ENCODE measurements at places on chromosomes 13 and 19.
A peak's percentile ranks its signal among the peaks of the same experiment; 100 is the strongest.

DNA sequence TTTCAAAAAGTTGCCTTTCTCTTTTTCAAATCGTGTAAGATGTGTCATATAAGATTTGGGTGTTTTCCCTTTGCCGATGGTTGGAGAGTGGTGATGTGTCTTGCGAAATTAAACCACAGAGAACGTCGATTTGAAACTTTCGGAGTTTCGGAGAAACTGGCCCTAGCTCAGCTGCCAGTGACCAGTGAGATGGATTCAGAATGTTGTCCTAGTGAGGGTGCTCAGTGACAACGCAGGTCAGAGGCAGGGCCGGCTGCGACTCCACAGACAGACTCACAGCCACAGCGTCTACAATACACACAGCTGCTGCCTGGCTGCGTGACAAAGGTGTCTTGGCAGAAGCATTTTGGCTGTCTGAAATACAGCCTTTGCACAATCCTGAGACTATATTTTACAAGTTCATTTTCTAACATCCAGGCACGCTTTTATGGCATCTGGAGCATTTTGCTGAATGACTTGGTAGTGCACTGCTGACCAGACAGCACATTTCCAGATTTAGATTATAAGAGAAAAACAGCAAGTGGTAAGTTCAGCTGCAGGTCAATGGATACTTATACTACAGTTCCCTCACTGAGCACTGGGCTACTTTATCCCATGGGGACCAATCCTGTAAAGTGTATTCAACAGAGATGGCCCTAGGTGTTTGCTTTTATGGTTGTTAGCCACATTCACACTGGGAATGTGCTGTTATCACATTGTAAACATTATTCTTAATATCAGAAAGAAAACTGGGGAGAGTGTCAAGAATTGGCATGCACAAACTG lies 207.5 kb downstream of the KCNRG start:
- DNase-seq: peak; percentile 97

GRCh38 chr19:3251229-3251628 lies 26.8 kb downstream of the CELF5 start:
- no peak for DNase-seq

DNA sequence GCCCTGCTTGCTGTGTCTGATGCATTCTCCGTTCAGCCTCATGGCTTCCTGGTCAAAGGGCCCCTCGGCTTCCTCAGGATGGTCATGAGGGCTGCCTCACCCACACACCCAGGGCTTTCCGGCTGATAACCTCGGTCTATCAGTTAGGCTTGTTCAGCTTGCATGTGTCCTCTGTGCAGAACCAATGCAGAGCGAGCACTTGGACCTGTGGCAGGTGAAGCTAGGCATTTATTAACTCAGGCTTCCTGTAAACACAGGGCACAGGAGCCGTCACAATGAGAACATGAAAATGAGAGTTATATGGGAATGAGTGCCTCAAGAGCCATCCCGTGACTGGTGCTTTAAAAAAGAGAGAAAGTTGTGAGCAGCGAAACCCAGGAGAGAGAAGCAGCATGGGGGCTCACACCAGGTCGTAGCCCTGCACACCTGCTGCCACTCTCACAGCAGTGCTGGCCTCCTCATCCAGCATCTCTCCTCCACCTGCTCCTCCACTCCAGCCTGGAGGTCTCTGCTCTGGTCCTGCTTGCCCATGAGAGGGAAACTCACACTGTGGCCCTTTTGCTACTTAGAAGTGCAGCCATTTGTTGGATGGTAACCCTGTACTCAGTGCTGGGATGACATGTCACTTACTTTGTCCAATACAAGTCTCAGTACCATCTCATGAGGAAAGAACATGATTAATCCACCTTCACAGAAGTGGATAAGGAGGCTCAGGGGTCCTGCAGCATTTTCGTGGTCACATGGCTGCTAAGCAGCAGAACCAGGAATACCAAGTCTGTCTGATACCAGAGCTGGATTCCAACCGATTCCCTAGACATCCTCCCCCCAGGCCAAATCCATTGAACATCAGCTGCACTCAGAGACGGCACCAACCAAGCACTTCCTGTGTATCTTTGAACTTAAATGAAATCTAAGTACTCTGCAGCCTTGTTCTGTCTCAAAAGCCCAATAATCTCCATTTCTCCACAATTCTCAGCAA lies 50.5 kb upstream of the IRS2 start:
- no peak for DNase-seq

GRCh38 chr19:42253245-42254088 lies 1.5 kb downstream of the ERF start:
- peak; percentile 25 for DNase-seq

GRCh38 chr19:16033136-16033530 lies 43.2 kb upstream of the TPM4 start:
- no peak for DNase-seq

- DNase-seq: no peak
These were observed 202.1 kb downstream of the TBC1D4 start for GRCh38 chr13:75279834-75280369.

- DNase-seq: no peak
These were observed 12.9 kb downstream of the PAK4 start for GRCh38 chr19:39138221-39139211.

- DNase-seq: no peak
These were observed 186.4 kb upstream of the KL start for GRCh38 chr13:32829676-32830335.

DNA sequence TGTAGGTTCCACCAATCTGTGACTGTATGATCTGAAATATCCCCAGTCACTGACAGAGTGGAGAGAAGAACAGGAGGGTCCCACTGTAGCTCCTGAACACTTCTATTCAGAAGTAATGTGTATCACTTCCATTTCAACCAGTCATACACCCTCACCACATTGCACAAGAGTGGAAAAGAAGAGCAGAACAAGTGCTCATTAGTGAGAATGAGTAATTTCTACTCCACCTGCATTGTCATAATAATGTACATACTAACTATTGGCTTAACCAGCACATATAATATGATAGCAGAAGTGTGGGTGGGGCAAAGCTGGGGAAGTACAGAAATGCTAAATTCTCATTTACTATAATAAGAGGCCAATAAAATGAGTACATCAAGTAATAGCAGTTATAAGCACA lies 342.7 kb downstream of the LMO7 start:
- DNase-seq: no peak

DNA sequence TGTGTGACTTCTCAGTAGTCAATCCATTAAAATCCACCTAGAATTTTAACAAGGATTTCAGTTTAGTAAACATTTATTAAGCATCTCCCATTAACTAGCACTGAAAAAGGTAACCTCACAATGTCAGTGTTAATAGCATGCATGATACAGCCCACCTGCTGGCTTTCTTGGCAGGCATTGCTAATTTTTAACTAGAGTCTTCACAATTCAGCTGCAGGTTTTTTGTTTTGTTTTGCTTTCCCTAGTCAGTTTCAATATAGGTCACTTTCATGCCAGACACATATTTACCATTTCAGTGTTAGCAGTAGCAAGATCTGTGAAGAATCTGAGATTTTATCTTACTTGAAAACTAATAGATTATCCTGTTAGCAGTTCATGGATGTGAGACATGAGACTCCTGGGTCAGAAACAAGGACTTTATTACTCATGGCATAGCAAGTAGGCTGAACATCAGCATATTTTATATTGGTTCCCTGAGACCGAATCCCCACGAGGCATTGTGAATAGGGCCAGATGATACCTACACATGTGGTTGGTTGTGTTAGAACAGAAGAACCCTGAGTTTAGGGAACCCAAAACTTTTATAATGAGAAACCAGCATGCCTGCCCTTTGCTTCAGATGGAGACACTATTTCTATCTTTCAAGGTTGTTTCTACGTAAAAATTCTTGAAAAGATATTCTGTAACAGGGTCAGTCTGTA lies 198.0 kb upstream of the HTR2A start:
- DNase-seq: no peak

GRCh38 chr13:50198508-50198907 lies 183.3 kb downstream of the KCNRG start:
- peak; percentile 89 for DNase-seq

DNA sequence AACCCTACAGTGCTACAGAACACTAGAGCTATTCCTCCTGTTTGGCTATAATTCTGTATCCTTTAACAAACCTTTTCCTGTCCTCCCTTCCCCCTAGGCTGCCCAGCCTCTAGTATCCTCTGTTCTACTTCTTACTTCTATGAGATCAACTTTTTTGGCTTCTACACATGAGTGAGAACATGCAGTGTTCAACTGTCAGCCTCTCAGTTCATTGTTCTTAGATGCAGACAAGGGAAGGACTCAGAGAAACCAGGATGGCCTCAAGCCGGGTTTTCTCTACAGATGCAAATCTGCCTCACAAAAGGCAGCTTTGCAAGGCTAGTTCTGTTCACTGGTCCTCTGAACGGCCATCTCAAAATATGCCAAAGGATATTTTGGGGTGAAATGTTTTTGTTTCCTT lies 18.4 kb downstream of the AMER2 start:
- DNase-seq: no peak

DNA sequence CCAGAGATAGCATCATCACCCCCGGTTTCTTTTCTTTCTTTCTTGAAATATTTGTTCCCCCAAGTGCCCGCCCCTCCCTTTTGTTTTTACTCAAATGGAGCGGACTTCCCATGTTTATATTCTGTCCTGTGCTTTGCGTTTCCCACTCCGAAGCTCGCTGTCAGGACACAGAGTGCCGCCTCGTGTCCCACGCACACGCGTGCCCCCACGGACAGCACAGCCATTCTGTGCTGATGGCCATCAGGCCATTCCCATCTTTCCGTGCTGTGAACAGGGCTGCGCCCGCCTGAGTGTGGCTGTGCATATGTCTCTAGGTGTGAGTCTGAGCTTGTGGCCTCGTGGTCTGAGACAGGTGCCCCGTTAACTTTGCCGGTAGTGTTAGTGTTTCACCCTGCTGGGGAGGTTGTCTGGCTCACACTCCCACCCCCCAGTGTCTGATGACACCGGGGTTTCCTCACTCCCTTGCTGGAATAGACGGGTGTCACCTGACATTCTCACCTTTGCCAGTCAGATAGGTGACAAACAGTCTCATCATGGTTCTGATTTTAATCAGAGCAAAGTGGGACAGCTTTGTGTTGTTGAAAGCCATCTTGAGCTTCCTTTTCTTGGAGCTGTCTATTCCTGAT lies 6.9 kb downstream of the PAK4 start:
- DNase-seq: no peak

DNA sequence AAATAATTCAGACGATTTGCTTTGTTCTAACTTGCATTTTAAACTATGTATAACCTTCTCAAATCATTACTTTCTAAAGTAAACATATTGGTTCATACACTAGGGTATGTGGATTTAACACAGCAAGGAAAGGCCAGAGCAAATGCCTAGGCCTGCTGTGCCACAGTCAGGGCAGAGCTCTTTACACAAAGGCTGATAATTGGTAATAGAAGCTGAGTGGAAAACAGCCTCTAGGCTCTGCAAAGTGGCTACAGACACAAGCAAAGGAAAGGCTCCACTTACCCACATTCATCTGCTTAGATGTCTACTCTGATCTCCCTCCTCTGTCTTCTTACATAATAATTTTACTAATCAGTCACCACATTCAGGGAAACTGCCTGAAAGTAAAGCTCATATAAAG lies 382.9 kb downstream of the OLFM4 start:
- DNase-seq: no peak

DNA sequence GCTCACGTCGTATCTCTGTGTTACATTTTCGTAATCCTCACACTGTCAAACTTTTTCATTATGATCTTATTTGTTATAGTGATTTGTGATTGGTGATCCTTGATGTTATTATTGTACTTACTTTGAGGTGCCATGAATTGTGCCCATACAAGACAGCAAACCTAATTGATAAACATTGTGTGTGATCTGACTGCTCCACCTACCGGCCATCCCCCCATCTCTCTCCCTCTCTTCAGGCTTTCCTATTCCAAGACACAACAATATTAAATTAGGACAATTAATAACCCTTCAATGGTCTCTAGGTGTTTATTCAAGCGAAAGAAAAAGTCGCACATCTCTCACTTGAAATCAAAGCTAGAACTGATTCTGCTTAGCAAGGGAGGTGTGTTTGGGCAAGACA lies 349.3 kb downstream of the RBM26 start:
- DNase-seq: no peak

DNA sequence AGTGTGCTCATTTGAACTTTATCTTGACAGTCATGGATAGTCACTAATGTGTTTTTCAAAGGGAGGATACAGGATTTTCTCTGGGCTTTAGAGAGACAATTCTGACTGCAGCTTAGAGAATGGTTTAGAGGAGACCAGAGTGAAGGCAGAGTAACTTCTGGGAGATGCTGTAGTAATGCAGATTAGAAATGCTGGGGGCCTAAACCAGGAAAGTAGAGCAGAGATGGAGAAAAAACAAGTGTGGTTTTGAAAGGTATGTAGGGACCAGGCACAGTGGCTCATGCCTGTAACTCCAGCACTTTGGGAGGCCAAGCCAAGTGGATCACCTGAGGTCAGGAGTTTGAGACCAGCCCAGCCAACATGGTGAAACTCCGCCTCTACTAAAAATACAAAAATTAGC lies 18.3 kb upstream of the CEBPA start:
- no peak for DNase-seq

GRCh38 chr19:862581-863314 lies 3.3 kb downstream of the CFD start:
- peak; percentile 58 for DNase-seq

DNA sequence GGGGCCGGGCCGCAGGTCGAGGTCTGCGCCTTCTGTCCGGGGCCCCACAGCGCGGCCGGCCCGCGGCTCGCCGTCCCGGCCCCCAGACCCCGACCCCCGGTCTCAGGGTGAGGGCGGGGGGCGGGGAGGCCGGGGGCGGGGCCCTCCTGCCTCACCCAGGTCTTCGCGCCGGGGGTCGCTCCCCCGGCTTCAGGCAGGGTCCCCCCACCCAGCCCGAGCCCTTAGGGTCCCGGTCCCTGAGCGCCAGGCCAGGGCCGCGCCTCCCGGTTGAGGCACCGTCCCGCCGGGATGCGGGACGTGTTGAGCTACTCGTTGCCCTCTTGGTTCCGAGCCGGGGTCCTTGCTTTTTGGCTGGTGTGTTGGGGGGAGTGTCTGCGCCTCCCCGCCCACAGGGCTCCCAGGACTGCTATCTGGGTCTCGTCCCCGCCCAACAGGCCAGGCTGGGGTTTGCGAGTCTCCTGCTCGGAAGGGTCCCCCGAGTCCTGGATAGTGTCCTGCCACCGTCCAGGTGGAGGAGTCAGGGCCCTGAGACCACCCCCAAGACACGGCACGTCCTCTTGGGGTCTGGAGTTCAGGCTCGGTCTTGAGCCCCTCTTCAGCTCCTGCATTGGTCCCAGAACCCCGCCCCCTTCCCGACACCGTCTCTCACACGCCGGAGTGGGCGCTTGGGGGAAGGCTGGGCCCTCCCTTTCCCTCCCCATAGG lies 452 bp downstream of the PIAS4 start:
- peak; percentile 22 for DNase-seq

- DNase-seq: no peak
These were observed 748.8 kb downstream of the LIG4 start for GRCh38 chr13:107466326-107467099.

DNA sequence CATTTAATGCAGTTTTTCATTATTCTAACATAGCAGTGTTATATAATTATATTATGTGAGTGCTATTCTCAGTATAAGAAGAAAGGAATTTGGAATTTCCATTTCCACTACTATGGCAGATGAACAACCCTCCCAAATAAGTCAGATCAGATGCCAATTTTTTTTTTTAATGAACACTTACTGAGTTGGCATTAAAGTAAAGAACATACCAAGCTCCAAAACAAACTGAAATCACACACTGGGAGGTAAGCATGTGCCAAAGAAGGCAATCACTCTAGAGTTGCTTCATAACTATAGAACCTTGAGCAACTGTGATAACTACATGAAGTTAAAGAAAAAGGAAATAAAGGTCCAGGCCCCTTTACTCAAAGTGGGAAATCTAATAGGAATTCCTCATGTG lies 90.3 kb downstream of the RNF17 start:
- no peak for DNase-seq

GRCh38 chr19:41705393-41706174 lies 2.8 kb upstream of the CEACAM5 start:
- DNase-seq: no peak

Data from inflammatory macrophage treated with lipopolysaccharide for 4 hours (primary cell).